ENCODE measurements at places on chromosomes 2 and 18.

- no peak for DNase-seq
These were observed 44.4 kb upstream of the ITPRID2 start for GRCh38 chr2:181847198-181847556.

GRCh38 chr2:132465917-132466316, 49.3 kb downstream of the GPR39 start:
- DNase-seq: no peak

- DNase-seq: no peak
These were observed 139.5 kb downstream of the HDAC4 start for GRCh38 chr2:239261356-239261755.

GRCh38 chr18:46097431-46097800, 680 bp downstream of the ATP5F1A start:
- no peak for DNase-seq

- no peak for DNase-seq
These were observed 63.5 kb downstream of the TXNL1 start for GRCh38 chr18:56574861-56575260.

- no peak for DNase-seq
These were observed 65.9 kb downstream of the BCL2 start for GRCh38 chr18:63253428-63254372.

- no peak for DNase-seq
These were observed 145.9 kb upstream of the REV1 start for GRCh38 chr2:99635710-99636109.

GRCh38 chr2:241598061-241598460, 38.9 kb downstream of the THAP4 start:
- DNase-seq: no peak

DNA sequence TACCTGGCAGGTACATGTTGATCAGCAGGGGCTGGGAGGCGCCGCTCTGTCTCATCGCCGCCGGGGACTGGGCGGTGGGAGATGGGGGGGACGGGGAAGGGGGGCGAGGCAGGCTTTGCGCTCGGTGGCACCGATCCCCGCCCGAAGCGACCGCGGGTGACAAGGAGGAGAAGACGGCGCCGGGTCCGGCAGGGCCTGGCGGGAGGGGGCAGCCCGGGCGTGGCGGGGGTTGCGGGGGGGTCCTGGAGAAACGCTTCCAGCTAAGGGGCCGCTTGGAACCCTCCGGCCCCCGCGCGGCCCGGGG, at the start of gene FEV:
Gene FEV, minus strand, starts transcription at position 164 of the 304 bp plus-strand sequence. Its CDS starts 109 bp downstream, at position 55.
- DNase-seq: no peak

GRCh38 chr18:11981543-11982366, 448 bp downstream of the IMPA2 start:
- DNase-seq: no peak

DNA sequence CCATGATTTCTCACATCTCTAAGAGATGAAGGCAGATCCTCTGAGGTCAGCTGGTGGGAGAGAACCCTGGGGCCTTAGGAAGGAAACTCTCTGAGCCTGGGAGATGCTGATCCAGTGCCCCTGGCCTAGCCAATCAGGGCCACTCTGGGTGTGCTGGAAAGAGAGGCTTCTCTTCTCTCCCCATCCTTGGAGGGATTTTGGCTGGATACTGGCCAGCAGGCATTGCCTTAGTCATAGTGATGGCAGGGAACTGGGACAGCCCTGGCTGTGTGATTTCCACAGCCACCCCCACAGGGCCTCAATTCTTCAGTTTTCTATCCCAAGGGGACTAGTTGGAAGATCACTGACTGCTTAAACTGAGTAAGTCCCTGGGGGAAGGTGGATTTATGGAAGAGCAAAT, 26.6 kb upstream of the PLB1 start:
- DNase-seq: no peak

DNA sequence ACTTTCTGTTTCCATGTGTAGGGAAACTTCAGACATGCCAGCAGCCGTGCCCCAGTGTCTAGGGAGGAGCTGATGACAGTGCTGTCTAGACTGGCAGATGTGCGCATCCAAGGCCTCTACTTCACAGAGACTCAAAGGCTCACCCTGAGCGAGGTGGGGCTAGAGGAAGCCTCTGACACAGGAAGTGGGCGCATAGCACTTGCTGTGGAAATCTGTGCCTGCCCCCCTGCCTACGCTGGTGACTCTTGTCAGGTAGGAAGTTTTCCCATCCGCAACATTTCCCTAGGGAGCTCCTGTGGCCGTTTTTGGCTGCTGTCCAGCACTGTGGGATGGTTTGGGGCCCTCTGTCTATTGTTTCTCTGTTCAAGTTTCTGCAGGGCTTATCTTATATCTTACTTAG, 143.1 kb upstream of the TTC39C start:
- no peak for DNase-seq

GRCh38 chr2:131557558-131558321, 30.1 kb downstream of the CCDC74A start:
- DNase-seq: no peak

DNA sequence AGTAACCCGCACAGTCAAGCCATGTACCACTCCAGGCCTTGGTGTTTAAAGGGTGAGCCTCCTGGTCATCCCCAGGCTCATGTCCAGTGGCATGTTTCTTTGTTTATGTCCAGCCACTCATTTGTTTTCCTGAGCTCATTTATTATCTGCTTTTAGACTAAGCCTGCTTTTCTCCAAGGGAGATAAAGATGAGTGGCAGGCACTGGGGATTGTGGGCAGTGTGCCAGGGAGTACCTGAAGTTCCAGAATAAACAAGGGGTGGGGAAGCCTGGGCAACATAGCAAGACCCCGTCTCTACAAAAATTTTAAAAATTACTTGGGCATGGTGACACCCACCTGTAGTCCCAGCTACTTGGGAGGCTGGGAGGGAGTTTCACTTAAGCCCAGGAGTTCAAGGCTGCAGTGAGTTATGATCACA, 1.9 kb downstream of the ANXA4 start:
- no peak for DNase-seq

DNA sequence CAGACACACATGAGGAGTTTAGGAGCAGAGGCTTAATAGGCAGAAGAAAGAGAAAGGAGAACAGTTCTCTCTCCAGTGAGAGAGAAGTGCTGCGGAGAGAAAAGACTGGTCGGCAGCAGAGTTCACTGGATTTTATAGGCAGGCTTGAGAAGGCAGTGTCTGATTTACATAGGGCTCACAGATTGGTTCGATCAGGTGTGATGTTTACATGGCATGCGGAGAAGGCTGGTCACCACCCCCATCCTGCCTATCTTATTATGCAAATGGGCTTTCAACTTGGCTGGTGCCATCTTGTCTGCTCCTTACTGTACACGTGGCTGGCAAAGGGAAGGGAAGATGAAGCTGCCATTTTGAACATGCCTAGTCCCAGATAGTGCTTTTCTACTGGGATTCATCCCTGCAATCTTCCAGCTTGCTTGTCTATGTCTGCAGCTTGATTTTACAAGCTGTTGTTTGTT, 113.4 kb downstream of the AP1S3 start:
- no peak for DNase-seq

- DNase-seq: no peak
These were observed 443.5 kb downstream of the XIRP2 start for GRCh38 chr2:167331636-167332232.

- no peak for DNase-seq
These were observed 9.4 kb downstream of the GPD2 start for GRCh38 chr2:156445296-156446220.

DNA sequence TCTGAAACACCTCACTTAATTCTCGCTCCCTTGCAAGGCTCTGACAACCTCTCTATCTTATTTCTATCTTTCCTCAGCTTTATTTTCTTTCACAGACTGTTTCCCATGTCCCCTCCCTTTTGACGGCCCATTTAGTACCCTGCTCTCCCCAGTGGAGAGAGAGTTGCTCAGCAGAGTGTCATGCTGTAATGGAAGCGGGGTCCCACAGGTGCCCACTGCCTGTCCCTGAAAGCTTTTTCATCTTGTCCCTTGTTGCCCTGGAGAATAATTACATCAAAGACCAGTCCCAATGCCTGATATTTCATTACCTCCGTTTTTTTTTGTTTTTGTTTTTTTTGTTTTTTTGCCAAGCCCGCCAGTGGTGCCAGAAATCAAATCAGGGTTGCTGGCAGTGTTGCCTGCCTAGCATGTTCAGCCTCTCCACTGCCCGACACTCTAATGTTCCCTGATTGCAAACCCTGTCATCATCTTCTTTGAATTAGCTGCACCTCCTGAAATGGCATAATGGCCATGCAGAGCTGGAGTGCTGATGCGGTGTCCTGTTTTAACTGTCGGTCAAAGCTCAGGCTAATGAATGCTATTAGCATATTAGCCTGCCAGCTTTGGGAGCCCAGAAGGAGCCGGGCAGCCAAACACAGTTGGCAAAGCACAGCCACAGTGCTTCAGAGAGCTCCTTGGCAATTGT, 71.2 kb upstream of the CAVIN2 start:
- DNase-seq: no peak

- DNase-seq: no peak
These were observed 81.2 kb downstream of the TMEM18 start for GRCh38 chr2:595831-596592.

DNA sequence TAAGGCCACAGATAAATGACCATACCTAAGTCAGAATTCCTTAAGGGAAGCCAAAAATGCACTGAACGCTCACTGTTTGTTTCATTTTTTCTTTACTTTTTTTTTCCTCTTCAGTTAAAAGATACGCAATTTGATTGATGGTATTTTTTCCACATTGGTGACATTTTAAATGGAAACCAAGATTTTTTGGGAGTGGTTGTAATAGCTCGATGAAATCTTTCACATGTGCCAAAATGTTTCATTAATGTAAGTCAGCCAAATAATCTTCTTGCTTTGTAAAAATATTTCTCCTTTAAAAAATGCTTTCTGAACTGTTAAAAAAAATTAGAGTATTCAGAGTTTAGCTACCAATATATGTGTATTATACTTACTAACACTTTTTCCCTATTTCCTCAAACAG, 339.8 kb downstream of the ZEB2 start:
- no peak for DNase-seq

GRCh38 chr2:13537771-13538349, 821.1 kb downstream of the TRIB2 start:
- no peak for DNase-seq

- DNase-seq: no peak
These were observed 475.3 kb downstream of the RIT2 start for GRCh38 chr18:42640160-42640559.

DNA sequence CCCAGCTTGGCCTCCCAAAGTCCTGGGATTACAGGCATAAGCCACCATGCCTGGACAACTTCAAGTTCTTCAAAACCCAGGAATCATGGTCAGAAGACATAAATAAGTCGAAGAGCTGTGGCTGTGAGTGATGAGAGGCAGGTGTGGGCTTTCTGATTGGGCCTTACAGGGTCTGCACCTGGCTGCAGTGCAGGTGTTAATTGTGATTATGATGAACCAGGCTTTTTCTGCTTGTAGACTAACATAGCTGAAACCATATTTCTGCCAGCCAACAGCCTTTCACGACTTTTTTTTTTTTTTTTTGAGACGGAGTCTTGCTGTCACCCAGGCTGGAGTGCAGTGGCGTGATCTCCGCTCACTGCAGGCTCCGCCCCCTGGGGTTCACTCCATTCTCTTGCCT, 14.9 kb upstream of the DTNB start:
- no peak for DNase-seq

DNA sequence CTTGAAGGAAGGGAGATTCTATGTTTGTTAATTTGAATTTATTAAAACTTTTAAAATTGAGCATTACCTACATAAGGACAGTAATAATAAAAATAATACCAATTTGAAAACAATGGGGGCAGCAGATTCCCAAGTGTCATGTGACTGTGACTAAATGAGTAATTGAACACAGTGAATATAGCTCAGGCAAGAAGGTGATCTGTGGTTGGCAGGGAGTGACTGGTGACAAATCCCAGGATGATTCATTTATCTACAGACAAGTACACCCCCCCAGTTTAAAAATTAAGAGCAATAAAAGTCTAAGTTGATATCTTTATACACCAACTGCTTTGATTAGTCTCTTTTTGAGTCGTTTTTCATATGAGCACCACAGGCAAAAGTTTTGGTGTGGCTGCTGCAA, 299.5 kb downstream of the ARHGAP15 start:
- no peak for DNase-seq

- no peak for DNase-seq
These were observed 41.6 kb downstream of the CRACDL start for GRCh38 chr2:98894331-98895000.

DNA sequence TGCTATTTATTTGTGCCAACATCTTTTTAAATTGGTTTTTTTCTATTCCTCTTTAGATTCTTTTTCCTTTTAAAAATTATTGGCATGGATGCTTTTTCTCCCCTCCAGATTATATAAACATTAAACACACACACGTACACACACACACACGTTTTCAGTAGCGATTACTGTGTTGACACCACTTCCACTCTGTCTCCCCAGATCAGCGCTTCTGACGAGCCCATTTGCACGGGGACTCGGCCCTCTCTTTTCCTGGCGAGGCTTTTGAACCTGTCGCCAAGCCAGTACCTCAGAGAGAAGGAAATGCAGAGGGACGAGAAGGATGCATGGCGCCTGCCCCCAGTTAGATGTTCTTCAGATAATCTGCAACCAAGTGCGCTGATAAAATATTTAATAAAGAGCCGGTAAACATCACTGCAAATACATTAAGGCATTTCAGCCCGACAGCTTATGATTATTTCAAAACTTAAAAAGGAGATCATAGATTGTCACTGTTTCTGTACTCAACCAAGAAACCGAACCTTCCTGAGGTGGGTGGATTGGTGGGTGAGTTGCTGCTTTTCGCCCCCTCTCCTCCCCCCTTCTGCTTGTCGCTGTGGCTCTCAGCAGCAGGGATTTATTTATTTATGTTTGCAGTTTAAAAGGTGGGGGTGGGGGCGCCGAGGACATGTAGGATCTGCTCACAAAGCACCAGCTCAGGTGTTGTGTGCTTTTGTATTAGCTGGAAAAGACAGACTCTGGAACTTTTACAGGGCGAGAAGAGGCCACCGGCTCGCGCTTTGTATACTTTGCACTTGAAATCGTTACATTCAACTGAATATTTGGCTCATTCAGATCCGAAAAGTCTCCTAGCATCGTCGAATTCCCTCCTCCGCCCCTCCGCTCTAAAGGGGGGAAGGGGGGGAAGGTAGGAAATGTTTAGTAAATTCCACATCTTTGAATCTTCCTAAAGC, 787 bp upstream of the TBR1 start:
- DNase-seq: no peak

DNA sequence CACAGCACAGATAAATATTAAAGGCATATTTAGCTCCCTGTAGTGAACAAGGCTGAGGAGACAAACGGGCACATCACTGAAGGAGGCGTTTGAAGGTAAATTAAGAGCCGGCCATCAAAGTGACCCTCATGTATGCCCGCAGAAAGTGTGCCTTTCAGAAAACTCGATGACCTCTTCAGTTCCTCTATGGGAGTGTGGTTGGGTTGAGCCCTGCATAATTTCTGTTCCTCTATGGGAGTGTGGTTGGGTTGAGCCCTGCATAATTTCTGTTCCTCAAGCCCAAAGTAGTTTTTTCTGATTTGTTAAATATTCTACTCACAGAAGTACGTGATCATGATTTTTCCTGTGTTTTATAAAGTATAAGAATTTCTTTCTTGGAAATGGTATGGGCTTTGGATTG, 568.5 kb downstream of the TSN start:
- DNase-seq: no peak

- no peak for DNase-seq
These were observed 7.7 kb upstream of the ARHGEF4 start for GRCh38 chr2:130829015-130829414.

GRCh38 chr18:57131782-57132181, 15.1 kb upstream of the BOD1L2 start:
- DNase-seq: no peak

GRCh38 chr18:71837547-71837946, 706.6 kb downstream of the CBLN2 start:
- DNase-seq: no peak

Data from cortex of kidney (tissue), 1 donor.